Heart left ventricle (tissue), 16 donors: ENCODE measurements at places on chromosomes 13 and 19.
A peak's percentile ranks its signal among the peaks of the same experiment; 100 is the strongest.

- DNase-seq, result no peak
Measured at GRCh38 chr19:54095136-54095858, 5.3 kb downstream of the OSCAR start.

- no peak for DNase-seq
Measured at GRCh38 chr13:69101841-69102240, 1005.8 kb upstream of the ATXN8OS start.

GRCh38 chr19:16883522-16883921 lies 5.3 kb upstream of the F2RL3 start:
- DNase-seq, result no peak

- DNase-seq, result no peak
Measured at GRCh38 chr19:21117041-21117907, 24.6 kb upstream of the ZNF431 start.

GRCh38 chr19:19061506-19061905 lies 2.3 kb upstream of the SLC25A42 start:
- DNase-seq, result peak; percentile 76
